ENCODE measurements at places on chromosomes 5 and 9.

- DNase-seq: peak; percentile 97
Measured at GRCh38 chr5:178651046-178651810, 24.4 kb upstream of the CLK4 start.

DNA sequence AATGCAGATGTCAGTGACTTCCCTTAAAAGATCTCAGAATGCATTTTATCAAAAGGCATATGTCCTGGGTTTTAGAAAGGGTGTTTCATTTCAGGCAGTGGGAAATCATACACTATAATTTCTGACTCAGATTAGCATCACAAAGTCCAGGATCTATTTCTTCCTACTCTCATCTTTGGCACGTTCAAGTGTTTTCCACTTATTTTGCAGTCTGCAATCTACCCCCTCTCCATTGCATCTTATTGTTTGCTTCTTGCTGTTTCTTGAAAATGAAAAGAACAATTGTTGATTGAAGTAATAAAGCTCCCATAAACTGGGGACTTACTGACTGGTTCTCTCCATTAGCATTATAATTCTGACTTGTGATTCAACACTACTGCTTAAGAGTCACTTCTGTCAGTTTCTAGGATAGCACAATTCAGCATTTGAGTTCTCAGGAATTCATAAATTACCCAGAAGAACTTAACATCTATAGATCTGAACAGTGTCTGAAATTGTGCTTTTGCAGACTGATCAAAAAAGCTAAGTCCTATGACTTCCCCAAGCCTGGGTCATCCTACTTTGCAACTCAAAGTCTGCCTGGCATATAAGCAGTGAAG is 332.9 kb downstream of the RASEF start:
- DNase-seq: no peak

DNA sequence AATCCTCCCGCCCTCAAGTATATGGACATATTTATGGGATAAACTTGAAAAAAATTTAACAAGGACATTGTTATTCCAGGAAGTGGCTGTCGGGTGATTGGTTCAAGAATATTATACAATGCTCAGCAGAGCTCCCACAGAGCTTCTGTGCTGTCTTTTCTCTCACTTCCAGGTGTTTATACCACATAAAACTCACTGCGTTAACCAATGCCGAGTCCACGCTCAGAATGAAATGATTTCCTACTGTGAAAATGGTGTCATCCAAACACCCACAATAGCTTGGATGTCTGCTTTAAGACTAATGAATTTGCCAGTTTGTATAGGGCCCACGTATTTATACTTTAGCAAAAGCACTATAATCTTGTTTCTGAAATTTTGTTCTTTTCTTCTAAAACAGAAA is 368.2 kb downstream of the NDUFS4 start:
- DNase-seq: no peak

DNA sequence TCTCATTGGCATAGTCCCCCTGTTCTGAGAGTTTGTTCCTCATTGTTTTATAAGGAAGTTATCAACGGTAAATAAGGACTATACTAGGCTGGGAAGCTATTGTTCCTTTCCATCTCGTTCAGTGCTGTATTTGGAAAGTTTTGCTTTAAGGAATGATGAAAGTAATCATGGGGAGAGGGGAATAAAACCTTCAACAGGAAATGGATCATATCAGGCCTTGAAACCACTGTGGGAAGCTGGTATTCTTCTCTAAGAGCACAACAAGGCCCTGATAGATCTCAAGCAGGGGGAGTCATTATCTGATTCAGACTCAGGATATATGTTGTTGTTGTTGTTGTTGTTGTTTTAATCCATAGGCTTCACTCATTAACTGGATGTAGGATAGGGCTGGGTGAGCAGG is 474.5 kb downstream of the ENC1 start:
- DNase-seq: peak; percentile 55

DNA sequence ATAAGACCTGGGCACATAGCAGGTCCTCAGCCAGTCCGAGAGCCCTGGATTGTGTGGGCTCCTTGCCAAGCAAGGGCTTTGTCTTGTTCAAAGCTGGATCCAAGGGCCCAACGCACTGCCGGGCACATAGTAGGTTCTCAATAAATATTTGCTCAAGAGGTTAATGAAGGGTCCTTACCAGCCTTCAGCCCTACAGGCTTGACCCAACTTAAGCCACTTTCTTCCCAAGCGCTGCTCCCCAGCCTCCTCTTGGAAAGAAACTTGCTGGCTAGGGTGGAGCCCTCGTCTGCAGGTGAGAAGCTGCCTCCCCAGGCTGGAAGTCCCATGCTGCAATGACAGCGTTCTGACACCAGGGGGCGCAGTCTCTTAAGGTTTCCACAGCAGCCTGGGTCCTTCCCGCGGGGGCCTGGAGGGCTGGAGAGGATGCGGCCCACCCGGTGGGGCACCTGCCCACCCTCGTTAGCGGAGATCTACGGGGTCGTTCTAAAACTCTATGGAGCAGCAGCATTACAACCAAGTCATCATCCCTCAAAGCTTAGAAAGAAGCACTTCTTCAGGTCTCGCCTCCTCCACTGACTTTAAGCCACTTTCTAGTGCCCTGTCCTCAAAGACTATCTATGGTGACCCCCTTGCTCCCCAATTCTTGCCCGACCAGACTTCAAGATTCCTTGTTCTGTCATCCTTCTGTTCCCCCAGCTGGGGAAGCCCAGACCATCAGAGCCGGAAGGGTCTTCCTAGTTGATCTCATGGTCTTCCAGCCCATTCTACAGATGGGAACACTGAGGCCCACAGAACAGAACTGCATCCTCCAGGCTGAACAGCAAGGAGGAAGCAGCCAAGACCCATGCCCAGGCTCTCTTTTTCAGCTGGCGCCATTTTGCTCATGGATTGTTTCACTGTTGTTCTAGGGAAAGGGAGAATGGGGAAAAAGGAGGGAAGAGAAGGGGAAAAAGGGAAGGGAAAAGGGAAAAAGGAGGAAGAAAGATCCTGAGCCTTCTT is 115.4 kb downstream of the LHX2 start:
- peak; percentile 53 for DNase-seq

DNA sequence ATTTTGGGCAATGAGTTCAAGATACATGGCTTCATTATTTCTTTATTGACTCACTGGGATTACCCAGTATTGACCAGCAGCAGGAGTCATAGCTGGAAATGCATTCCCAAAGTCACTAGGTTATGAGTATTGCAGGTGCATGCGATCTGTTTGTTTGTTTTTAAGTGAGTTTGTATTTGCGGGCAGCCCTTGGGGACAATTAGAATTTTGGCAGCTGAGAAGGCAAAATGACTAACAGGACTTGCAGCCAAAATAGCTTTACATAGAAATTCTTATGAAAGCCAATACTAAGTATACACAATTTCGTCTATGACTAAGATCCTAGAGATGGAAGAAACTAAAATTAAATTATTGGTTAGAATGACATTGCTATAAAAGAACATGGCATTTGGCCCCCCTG is 18.1 kb upstream of the RGMB start:
- DNase-seq: peak; percentile 43

- no peak for DNase-seq
Measured at GRCh38 chr5:17719592-17719991, 85.3 kb downstream of the TAF11L14 start.

GRCh38 chr9:135131488-135131887 is 44.0 kb downstream of the OLFM1 start:
- no peak for DNase-seq

DNA sequence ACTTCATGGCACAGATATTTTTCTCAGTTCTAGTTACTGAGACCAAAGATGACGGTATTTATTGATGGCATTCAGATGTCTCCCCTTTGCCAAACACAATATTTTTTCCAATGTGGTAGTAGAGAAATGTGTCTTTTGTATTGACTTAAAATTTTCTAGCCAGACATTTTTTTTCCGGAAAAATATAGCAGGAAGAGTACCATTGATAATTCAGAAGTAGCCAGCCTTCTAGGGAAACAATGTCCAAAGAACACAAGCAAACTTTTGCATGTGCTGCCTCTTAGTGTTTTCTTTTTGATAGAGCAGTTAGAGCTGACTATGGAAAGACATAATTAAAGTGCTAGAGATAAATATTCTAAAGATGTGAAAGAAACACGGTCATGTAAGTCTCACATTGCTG is 231.4 kb downstream of the MARCHF11 start:
- no peak for DNase-seq

DNA sequence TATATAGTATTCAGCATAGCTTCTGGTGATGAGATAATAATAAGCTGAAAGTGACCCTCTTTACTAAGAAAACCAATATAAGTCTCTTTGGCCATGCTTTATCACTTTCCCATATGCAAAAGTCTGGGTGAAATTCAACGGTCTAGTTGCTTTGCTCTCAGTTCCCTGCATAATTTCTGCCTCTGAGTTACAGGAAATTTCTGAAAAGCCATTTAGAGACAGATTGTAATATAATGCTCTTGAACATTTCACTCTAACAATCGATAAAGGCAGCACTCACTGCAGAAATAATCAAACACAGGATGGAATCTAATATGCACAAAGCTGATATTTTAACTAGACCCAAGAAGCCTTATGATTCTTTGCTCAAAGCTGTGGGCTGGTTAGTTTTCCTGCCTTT is 100.1 kb upstream of the LIFR start:
- DNase-seq: no peak

DNA sequence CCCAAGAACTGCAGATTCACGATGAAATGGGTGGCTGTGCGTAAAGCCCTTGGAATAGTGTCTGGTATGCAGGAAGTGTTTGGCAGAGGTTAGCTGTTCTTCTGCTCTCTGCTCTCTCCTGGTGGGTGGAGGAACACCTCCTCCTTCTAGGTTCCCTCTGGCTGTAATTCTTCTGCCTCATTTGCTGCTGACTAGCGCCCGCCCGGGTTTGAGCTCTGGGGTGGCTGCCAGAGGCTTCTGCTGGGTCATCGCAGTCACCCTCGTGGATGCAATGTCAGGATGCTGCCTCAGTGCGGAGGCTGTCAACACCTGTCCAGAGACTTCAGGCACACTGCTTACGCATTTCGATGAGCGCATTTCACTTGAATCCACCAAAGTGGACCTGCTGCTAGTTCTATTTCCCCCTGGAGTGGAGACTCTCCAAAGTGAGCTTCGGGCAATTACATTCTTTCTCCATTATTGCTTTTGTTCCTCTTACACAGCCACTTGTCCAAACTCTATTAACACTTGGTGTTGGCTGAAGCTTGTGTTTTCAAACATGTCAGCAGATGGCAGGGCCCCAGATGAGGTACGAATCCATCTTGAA is 11.7 kb downstream of the DOCK2 start:
- DNase-seq: no peak

DNA sequence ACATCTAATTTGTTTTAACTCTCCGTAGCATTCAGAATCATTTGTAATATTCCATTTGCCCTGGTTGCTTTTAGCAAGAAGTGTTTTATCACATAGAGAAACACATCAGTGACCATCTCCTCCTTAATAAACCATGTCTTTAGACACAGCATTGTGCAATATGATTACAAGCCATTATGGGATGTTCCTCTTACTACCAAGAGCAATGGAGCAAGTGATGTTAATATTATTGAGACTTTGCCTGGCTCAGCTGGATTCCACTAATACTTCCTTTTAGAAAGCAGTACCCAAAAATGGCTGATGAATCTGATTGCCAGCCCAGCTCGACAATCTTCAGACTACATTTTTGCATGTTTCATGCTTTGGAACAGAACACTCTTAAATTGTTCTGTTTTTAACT is 364.2 kb downstream of the OSTF1 start:
- DNase-seq: no peak

DNA sequence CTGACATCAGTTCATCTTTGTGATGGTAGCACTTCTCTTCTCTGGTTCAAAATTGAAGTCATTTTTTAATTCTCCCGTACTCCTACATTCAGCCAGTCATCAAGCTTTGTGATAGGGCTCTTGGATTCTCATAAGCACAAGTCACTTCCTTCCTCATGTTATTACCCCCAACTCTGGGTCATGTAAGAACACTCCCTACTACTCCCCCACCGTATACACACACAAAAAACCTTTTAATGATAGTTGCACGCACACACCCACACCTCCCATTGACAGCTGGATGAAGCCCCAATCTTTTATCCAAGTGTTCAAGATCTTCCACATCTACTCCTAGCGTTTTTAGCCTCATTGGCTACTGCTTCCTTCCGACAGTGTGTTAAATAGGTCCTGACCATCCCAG is 16.8 kb downstream of the KDM3B start:
- DNase-seq: no peak

All from brain microvascular endothelial cell (primary cell).